ENCODE measurements at places on chromosomes 1 and 21.

DNA sequence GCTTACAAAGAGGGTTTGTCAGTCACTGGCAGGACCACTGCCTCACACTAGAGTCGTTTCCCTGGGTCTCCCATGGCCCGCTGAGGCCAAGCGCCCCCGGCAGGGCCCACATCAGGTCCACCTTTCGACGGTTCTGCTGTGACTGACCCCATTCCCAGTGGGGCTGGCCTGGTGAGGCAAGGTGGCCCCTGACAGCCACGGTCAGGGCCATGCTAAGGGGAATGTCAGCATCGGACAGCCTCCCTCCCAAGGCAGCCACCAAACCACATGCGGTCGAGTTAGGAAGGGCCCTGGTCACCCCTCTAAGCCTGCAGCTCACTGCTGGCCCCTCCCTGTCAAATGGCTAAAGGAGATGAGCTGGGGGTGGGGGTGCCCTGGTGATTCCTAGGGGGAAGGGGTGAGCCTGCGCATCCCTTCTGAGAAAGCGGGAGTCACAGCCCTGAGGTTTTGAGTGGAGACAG lies 2.9 kb upstream of the KIF17 start:
- no peak for DNase-seq

DNA sequence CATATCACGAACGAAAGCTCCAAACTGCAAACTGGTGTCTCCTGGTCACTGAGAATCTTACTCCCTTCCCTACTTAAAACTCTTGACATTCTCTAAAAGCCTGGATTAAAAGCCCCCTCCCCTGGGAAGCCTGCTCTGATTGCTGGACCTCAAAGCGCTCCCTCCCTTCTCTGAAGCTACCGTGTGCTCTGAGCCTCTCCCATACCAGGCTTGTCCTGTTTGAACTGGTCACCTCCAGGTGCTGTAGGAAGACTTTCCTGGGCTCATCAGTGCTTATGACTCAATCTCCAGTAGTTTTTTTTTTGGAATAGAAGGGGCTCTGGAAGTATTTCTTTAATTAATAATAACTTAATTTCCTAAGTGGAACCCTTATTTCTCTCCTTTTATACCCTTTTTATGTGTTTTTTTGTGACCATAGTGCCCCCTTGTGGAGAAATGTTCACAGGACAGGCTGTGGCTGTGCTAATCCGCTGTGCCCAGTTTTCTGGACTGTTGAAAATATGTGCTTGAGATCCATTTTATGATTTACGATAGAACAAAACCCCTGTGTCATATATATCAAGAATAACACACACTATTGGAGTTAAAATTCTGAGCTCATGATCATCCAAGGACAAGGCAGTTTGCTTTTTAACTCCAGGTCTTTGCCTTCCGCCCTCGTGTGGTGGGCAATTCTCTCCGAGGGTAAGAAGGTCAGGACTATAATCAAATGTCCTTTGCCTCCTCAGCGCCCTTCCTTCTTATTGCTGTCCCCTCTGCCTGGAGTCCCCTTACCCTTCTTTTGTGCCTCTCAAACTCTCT lies 16.9 kb downstream of the MTARC1 start:
- DNase-seq, result peak; percentile 34

- no peak for DNase-seq
Observed at GRCh38 chr1:8875216-8875861, 3.1 kb downstream of the ENO1 start.

DNA sequence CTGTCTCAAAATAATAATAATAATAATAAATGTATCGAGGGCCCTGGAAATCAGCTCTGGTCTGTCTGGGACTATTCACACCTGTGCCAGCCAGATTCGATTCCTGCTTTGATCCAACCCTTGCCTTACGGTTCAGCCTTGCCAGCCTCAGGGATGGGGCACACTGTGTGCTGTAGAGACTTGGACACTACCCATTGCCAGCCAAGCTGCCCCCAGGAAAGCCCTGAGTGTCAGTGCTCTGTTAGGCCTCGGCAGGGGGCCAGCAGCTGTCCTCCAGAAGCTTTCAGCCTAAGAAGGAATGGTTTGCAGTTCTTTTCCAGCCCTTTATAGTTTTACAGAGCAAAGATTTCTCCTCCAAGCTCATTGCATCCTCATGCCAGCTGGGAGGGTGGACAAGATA lies 96.2 kb upstream of the RUNX3 start:
- no peak for DNase-seq

GRCh38 chr1:41735631-41736260 lies 183.0 kb downstream of the HIVEP3 start:
- no peak for DNase-seq

DNA sequence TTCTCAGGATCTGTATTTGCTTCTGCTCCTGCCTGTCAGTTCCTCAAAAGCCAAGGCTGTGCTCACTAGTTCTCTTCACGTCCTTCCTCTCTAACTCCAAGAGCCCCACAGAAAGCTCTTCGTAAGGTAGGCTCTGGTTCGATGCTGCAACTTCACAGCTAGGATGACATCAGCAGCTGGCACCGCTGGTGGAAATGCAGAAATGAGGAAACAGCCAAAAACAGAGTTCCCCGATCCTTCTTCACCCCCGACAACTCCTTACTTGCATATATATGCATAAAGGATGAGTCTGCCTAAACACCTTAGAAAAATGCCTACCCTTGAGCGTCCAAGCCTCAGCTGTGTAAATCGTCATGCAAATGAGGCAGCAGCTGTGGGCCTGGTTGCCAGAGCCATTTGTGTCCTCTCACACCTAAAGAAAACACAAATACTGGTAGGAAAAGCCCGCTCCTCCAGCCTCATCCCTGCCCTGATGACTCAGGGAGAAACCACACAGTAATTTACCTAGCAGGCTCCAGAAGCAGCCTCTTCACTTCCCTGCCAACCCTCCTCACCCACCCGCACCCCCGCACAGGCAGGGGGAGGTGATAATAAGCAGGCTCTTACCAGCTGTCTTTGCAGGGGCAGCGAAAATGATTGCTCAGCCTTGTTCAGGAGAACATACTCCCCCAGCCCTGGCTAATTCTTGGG lies 28.2 kb downstream of the BATF3 start:
- no peak for DNase-seq

GRCh38 chr1:197675583-197676208 lies 99.6 kb downstream of the DENND1B start:
- no peak for DNase-seq

- DNase-seq, result no peak
Observed at GRCh38 chr21:15682186-15682895, 47.4 kb upstream of the USP25 start.

DNA sequence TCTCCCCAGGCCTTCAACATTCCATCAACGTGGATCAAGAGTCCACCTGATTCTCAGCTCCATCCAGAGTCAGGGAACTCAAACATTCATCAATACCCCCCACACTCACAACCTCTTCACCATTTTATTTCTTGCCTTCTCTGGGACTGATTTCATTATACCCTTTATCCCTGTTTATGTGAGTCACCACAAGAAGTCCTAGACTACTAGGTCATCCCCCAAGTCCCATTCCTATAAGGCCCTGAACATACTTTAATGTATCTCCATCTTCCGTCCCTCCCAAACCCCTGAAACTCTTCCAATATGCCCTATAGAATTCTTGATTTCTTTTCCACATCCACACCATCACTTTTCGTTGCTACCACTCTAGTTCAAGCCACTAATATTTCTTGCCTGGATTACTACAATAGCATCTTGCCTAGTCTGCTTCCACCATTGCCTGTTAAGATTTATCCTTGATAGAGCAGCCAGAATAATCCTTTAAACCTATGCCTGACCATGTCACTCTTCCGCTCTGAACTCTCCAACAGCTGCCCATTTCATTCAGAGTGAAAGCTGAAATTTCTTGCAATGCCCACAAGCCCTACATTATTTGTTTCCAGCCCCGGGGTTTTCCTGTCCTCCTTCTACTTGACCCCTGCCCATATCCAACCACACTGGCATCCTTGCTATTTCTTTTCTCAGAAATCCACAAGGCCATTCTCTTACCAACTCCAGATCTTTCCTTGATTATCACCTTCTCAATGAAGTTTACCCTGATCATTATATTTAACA lies 9.4 kb upstream of the SAMD13 start:
- DNase-seq, result no peak

- DNase-seq, result peak; percentile 33
Observed at GRCh38 chr21:45256912-45257672, 30.6 kb downstream of the POFUT2 start.

DNA sequence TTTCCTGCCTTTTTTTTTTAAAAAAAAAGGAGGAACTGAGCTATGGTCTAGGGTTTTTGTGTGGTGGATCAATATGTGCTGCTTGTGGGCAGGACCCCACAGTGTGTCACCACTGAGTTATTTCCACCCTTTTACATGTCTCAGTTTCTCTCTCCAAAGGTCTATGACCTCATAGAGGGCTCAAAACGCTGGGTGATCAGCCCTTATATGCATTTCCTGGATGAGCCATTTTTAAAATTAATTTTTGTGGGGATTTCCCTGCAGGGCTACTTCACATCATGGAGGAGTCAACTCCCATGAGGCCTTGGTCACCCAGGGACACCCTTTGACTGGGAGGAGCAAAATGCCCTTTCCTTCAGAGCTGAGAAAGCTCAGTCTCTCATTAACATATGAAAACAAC lies 20.7 kb upstream of the HAO2 start:
- DNase-seq, result no peak

- DNase-seq, result no peak
Observed at GRCh38 chr1:58406301-58407071, 140.0 kb downstream of the OMA1 start.
